ENCODE measurements at places on chromosomes 16 and 17.

DNA sequence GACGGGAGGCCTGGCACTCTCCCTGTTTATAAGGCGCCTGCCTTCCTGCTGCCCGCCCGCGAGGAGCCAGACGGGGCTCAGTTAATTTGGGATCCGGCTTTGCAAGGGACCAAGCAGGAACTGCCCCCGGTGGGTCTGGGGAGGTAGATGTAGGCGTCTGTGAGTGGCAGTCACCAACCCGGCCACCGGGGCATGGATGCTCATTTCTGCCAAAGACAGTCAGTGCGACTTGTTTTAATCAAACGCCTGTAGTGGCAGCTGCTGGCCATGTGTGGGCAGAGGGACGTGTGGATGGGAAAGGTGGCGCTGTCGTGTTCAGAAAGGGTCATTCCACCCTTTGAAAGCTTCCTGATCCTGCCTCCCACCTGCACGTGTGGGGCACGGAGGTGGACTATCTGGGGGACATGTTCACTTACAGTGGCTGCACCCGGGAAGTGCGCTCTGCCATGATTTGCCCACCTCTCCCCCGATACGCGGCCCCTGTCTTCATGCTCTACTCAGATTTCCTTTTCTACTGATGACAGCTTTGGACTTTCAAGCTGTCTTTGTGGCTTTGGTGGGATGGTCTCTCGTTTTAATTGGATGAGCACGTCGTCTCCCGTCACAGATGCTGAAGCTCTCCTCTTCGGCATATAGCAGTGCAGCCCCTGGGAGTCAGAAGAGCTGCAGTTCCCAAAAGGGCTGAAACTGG is 60.3 kb upstream of the CIBAR2 start:
- DNase-seq: peak; percentile 39

GRCh38 chr16:46947900-46948547 is 25.4 kb downstream of the DNAJA2 start:
- peak; percentile 48 for DNase-seq

GRCh38 chr17:3318336-3318735 is 20.2 kb upstream of the OR3A1 start:
- no peak for DNase-seq

- DNase-seq: peak; percentile 100
Measured at GRCh38 chr17:27496437-27496943, 40.2 kb downstream of the KSR1 start.

All from NCI-H526 (cell line).